Activated naive CD4-positive, alpha-beta T cell treated with anti-CD3 and anti-CD28 coated beads, Interleukin-2, amount 10 ng/mL, durations not matched to agents 7 days and 5 days (primary cell): ENCODE measurements at places on chromosomes 6 and 20.

DNA sequence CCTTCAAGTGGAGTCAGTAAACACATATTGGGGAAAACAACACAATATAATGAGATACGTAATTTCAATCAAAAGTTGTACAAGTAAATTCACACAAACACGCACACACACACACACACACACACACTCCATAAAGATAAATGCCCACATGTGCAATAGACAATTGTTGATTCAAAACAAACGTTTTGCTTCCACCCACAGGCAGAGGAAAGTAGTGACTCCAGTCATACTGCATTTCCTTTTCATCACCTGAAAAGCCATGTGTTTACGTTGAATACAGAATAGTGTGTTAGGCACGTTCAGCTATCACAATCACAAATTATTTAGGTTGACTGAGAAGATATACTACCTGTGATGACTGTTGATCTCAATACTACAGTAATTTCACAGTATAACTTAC is 443.8 kb upstream of the MANEA start:
- H3K27me3 ChIP-seq: no peaks in the 10 kb centered on the region
- H3K27ac ChIP-seq: no peak overlapping the region
- no peak overlapping the region for H3K4me3 ChIP-seq
- no peak for DNase-seq

GRCh38 chr20:32589256-32589655 is 4.1 kb upstream of the NOL4L start:
- H3K27ac ChIP-seq: no peak overlapping the region
- peaks cover 12% of the 10 kb centered on the region for H3K4me1 ChIP-seq
- H3K36me3 ChIP-seq: peaks cover 3% of the 10 kb centered on the region
- H3K4me3 ChIP-seq: no peak overlapping the region
- peaks cover 58% of the 10 kb centered on the region for H3K27me3 ChIP-seq
- DNase-seq: no peak

DNA sequence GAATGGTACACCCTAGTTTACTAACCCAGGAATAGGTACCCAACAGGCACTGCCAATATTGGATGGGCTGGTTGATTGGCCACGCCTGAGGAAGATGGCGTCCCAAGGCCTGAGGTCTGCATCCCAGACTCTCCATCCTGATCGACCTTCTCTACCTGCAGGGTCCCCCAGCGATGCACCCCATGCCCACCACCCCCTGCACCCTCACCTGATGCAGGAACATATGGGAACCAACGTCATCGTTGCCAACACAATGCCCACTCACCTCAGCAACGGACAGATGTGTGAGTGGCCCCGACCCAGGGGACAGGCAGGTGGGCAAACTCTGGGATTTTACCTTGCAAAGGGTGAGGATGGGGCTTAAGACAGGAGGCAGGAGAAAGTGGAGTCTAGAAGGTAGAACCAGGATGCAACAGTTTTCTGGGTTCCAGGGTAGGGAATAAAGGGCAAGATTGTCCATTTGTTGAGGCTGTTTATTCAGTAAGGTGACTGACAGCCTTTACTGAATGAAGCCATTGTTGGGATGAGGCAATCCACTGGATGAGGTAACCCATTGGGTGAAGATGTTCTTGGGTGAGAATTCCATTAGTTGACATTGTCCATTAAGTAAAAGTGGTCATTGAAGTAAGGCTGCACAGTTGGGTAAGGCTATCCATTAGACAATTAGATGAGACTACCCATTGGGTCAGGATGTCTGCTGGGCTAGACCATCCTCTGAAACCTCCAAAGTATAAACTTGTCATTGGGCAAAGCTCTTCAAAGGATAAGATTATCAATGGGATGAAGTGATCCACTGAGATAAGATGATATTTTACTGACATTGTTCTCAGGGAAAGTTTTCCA is 47.3 kb upstream of the TTPAL start:
- no peaks in the 10 kb centered on the region for H3K4me1 ChIP-seq
- H3K27me3 ChIP-seq: peaks cover 23% of the 10 kb centered on the region
- no peak overlapping the region for H3K4me3 ChIP-seq
- no peak for DNase-seq

DNA sequence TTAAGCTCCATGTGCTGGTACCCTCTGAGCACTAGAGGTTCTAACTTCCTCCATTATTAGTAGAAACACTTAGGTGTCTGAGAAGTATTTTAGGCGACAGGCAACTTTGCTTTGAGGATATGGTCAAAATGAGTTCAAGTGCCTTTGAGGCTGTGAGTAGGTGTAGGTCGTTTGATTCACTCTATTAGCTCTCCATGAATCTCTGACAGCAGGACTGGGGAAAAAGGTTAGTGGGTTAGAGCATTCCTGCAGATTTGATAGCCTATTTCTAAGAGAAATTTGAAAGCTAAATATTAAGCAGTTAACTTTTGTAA is 45.9 kb downstream of the IGF2R start:
- peak overlapping the region; percentile 27 for H3K4me3 ChIP-seq
- no peak for DNase-seq
- H3K4me1 ChIP-seq: peaks cover 68% of the 10 kb centered on the region
- H3K27me3 ChIP-seq: no peaks in the 10 kb centered on the region

GRCh38 chr6:18206591-18206990 is 51.4 kb downstream of the KDM1B start:
- peaks cover 4% of the 10 kb centered on the region for H3K36me3 ChIP-seq
- H3K4me3 ChIP-seq: no peak overlapping the region
- no peaks in the 10 kb centered on the region for H3K27me3 ChIP-seq
- H3K27ac ChIP-seq: no peak overlapping the region
- DNase-seq: no peak

DNA sequence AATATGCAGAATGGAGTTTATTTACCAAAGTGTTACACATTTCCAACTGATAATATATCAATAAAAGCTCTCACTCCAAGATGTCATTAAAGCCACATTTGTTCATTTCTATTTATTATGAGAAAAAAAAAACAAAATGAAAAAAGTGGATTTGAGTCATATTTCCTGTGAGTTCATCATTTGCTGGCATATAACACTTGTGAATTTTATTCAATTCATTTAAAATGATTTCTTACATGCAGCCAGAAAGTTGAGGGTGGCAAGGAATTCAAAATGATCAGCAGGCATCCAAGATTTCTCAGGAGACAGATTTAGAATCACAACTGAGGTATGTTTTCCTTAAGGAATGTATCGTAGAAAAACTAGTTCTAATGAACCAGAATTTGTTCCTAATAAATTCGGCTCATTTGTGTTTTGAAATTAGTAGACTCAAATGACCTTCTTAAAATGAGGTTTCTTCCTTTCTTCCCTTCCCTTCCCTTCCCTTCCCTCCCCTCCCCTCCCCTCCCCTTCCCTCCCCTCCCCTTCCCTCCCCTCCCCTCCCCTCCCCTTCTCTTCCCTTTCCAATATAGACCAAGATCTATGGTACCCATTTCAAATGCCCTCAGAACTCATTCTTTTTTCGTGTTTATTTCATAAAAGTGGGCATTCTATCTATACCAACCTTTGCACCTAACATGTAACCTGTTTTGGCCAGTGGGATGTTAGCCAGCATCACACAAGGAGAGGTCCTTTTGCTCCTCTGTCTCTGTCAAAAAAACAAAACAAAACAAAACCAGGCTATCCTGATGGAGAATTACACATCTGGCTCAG is 357.9 kb upstream of the TSHZ2 start:
- H3K27me3 ChIP-seq: no peaks in the 10 kb centered on the region
- H3K36me3 ChIP-seq: no peaks in the 10 kb centered on the region
- H3K27ac ChIP-seq: no peak overlapping the region
- DNase-seq: no peak
- no peak overlapping the region for H3K4me3 ChIP-seq

- H3K4me1 ChIP-seq: peaks cover 2% of the 10 kb centered on the region
- H3K36me3 ChIP-seq: no peaks in the 10 kb centered on the region
- H3K27ac ChIP-seq: no peak overlapping the region
- no peak overlapping the region for H3K4me3 ChIP-seq
- no peak for DNase-seq
- H3K27me3 ChIP-seq: peaks cover 8% of the 10 kb centered on the region
Measured at GRCh38 chr6:142671791-142672190, 273.2 kb downstream of the HIVEP2 start.

DNA sequence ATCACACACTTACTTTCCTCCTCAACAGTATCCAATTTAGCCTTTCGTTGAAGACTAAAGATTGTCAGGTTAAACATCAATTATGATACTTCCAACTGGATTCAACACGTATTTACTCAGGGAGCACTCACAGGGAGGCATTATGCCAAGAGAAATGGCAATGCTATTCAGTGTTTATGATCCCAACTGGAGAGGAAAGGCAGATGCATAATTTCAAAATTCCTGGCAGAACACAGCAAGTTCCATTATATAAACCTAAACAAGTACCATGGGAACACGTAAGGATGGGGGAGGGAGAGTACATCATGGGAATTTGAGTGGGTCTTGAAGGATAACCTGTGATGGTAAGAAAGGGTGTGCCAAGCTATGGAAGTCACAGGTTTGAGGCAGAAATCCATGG is 112.7 kb downstream of the ISM1 start:
- no peak overlapping the region for H3K4me3 ChIP-seq
- H3K27ac ChIP-seq: no peak overlapping the region
- no peaks in the 10 kb centered on the region for H3K27me3 ChIP-seq
- no peaks in the 10 kb centered on the region for H3K4me1 ChIP-seq
- H3K36me3 ChIP-seq: no peaks in the 10 kb centered on the region
- no peak for DNase-seq

- H3K4me1 ChIP-seq: peaks cover 67% of the 10 kb centered on the region
- H3K27ac ChIP-seq: peak overlapping the region; percentile 99
- peaks cover 32% of the 10 kb centered on the region for H3K36me3 ChIP-seq
- peak overlapping the region; percentile 87 for H3K4me3 ChIP-seq
Measured at GRCh38 chr20:38804682-38805501, 605 bp upstream of the PPP1R16B start.

DNA sequence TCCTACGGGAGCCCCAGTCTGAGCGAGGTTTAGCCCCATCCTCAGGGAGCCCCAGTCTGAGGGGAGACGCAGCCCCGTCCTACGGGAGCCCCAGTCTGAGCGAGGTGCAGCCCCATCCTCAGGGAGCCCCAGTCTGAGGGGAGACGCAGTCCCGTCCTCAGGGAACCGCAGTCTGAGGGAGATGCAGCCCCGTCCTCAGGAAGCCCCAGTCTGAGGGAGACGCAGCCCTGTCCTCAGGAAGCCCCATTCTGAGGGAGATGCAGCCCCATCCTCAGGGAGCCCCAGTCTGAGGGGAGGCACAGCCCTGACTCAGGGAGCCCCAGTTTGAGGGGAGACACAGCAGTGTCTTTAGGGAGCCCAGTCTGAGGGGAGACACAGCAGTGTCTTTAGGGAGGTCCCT is 27.9 kb downstream of the VEGFA start:
- no peak overlapping the region for H3K27ac ChIP-seq
- peaks cover 17% of the 10 kb centered on the region for H3K27me3 ChIP-seq
- no peak overlapping the region for H3K4me3 ChIP-seq
- H3K36me3 ChIP-seq: no peaks in the 10 kb centered on the region
- no peak for DNase-seq

DNA sequence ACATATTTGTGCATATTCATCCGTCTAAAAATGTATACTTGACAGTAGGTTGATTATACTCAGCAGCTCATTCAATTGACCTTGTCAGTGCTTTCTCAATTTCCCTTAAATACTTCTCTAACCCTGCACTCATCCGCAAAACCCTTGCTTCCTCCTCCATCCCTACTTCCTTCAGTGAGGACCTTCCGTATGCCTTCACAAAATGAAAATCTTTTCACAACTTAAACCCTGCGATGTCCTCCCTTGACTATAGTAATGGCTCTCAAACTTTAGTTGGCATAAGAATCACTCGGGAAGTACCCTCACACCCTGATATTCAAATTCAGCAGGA is 5.2 kb downstream of the MBOAT1 start:
- DNase-seq: no peak
- H3K27me3 ChIP-seq: no peaks in the 10 kb centered on the region
- H3K4me3 ChIP-seq: peak overlapping the region; percentile 70

GRCh38 chr6:13513626-13514502 is 26.5 kb upstream of the GFOD1 start:
- no peak overlapping the region for H3K27ac ChIP-seq
- H3K4me3 ChIP-seq: no peak overlapping the region
- peaks cover 13% of the 10 kb centered on the region for H3K27me3 ChIP-seq

- H3K36me3 ChIP-seq: peaks cover 29% of the 10 kb centered on the region
- H3K27ac ChIP-seq: no peak overlapping the region
- H3K4me1 ChIP-seq: no peaks in the 10 kb centered on the region
- H3K27me3 ChIP-seq: no peaks in the 10 kb centered on the region
- no peak for DNase-seq
- H3K4me3 ChIP-seq: no peak overlapping the region
Measured at GRCh38 chr6:89874438-89874837, 19.8 kb upstream of the GJA10 start.

DNA sequence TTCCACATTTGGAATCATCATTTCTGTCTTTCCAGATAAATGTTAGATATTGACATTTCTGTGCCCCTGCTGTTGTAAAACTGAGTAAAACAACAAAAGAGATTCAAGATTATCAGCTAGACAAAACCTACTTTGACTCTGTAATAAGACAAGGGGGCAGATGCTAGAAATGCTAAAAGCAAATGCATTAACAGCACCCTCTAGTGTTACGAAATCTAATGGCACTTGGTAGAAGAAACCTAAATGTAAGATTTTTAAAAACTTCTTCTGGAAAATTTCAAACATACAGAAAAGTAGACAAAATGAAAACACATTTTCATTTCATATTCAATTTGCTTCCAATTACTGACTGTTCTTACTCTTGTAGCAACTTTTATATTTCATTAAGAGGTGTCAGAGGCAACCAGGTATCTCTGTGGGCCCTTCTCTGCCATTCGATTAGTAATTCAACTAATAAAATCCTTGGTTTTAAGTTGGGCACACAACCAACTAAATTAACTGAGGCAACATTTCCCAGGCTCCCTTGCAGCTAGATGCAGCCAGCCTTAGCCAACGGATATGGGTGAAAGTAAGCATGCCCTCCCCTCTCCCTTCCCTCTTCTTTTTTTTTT is 45.0 kb downstream of the SLC23A2 start:
- no peak for DNase-seq
- H3K27ac ChIP-seq: no peak overlapping the region
- peaks cover 9% of the 10 kb centered on the region for H3K36me3 ChIP-seq
- H3K27me3 ChIP-seq: no peaks in the 10 kb centered on the region
- H3K4me1 ChIP-seq: peaks cover 14% of the 10 kb centered on the region

DNA sequence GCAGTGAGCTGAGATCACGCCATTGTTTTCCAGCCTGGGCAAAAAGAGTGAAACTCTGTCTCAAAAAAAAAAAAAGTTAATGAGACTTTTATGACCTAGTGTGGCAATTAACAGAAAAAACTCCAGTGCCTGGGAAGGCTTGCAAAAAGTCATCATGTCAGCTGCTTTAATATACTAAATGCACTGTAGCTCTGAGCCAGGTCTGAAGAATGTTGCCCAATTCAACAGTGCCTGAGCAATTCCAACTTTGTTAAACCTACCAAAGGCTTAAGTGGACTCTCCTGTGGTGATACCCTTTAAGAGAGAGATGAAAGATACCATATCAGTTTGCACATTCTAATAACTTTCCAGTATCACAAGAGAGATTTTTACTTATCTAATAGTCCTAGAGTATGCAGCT is 6.5 kb upstream of the ROS1 start:
- peaks cover 4% of the 10 kb centered on the region for H3K27me3 ChIP-seq
- no peak overlapping the region for H3K4me3 ChIP-seq
- DNase-seq: no peak
- no peaks in the 10 kb centered on the region for H3K4me1 ChIP-seq
- no peaks in the 10 kb centered on the region for H3K36me3 ChIP-seq
- H3K27ac ChIP-seq: no peak overlapping the region

- peaks cover 8% of the 10 kb centered on the region for H3K4me1 ChIP-seq
- no peak overlapping the region for H3K27ac ChIP-seq
- no peak overlapping the region for H3K4me3 ChIP-seq
- H3K27me3 ChIP-seq: no peaks in the 10 kb centered on the region
- DNase-seq: no peak
Measured at GRCh38 chr6:119283979-119284545, 65.5 kb downstream of the MAN1A1 start.
